ENCODE measurements at places on chromosomes 12 and 14.

DNA sequence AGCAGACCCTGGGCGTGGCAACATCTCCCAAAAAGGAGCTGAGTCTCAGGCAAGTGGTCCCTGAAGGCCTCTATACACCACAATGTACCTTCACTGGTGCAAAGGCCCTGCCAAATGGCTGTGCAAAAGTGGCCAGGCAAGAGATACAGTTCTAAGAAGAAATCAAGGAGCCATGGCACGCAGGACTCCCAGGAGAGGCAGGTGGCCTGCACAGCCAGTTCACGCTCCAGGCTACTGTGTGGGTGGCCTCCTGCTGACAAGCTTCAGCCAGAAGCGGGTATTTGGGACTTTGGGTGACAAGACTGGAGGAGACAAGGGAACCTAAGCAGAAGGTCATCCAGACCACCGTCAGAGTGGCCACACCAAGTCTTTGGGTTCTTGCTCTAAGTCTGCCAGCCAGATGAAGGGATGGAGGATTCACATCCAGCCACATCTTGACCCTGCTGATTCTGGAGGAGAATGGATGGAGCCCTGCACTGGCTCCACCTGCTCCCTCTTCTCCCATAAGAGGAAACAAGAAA is 20.5 kb upstream of the ZFP36L1 start:
- DNase-seq = no peak

DNA sequence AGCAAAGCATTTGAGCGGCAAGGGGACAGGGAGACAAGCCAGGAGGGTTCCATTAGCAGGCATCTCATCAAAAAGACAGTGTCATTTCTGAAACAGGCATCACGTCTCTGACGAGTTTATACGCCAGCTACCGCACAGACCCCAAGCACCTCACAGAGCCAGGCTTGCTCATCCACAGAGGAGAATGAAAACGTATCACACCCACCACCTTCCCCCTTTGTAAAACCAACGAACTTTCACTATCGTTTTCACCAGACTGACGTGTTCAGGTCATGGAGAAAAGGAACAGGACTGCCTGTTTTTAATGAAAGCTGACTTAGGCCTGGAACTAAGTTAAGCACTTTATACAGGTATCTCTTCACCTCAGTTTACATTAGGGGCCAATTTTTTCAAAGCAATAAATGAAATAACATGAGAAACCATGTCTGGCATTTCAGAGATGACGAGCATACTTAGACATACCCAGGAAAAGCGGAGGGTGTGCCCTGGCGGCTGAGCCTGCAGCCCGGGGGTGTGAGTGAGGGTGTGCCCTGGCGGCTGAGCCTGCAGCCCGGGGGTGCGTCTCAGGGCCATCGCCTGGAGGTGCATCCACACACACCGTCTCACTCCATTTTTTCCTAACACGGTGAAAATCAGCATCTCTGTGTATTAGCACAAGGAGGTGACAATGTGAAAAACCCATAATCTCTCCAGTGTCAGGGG is 41.9 kb downstream of the STX2 start:
- DNase-seq = peak; percentile 59

DNA sequence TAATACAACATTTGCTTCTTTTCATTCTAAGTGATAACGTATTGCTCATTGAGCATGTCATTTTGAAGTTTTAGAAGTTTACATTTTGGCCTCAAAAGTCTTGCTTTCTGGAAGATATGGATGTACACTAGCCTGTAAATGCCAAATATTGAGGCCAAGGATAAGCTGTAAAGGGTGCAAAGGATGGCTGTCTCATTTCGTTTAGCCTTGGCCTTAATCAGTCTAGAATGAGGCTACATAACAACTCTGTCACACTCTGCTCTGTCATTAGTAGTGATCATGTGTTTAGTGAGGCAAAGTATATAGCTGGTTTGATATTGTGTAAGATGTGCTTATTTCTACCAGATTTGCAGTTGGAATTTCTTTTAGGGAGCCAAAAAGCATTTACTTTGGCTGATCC is 344.5 kb downstream of the TMTC2 start:
- DNase-seq = no peak

DNA sequence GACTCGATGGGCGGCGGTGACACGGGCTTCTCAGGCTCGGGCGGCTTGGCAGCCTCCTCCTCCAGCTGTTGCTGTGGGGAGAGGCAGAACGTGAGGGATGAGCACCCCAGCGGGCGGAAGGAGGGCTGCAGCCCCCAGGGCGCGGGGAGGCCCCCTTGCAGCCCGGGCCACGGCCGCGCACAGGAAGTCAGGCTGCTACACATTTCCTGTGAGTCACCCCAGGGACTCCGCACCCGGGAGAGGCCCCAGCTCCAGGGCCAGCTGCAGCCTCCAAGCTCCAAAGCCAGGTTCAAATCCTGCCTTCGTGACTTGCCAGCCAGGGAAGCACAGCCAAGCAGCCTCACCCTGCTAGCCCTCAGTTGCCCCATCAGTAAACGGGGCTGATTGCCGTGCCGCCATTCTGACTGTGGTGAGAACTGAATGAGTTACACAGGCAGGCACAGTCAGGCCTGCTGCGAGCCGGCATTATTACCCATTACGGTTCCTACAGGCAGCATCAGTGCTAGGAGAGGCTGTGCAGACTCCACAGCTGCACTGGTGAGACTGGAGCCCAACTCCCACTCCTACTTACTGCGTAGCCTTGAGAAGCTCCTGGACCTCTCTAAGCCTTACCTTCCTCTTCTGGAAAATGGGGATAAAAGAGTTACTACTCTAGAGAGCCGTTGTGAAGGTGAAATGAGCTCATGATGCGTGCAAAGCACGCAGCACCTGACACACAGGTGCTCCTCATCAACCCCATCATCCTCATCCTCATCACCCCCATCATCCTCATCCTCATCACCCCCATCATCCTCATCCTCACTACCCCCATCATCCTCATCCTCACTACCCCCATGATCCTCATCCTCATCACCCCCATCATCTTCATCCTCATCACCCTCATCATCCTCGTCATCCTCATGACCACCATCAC is 100.9 kb downstream of the NCOR2 start:
- DNase-seq = peak; percentile 91

DNA sequence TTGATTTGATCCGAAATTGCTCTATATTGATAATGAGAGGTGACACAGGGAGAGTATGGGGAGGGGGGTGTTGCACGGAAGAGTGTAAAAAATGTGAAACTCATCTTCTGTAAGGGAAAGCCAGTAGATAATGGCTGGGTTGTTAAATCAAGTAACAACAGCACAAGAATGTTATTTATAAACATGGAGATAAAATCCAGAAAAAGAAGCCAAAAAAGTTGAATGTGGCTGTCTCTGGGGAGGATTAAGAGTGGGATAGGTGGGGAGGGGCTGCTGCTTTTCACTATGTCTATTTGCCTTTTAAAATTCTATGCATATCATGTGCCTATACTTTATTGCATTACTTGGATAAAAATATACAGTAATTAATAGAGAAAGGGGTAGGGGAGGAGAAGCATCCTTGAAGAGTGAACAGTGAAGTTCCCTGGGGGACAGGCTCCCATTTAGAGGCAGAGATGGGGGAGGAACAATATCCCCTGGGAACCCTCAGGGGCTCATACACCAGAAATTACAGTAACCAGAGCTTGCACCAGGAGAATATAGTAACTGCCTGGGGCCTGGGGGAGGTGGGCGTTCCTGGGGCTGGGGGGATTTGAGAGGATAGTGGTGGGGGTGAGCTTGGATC is 39.2 kb upstream of the ANKRD9 start:
- DNase-seq = no peak

DNA sequence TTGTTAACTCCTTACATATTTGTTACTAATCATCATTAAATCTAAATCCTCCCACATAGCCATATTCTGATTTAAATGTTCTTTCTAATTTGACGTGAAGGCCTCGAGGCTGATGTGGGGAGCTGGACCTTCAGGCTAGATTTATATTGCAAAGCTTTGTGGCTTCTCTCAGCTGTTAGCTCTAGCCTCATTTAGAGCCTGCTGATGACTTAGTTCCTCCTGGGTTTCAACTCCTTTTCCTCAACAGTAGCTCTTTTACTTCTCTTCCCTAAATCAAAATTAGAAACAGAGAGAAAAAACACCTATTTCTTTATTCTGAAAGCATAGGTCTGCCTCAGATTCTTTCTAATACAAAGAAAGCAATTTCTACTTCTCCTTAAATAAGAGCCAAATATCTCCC is 477.5 kb upstream of the CCDC196 start:
- no peak for DNase-seq

GRCh38 chr12:120368789-120369602 is at the start of gene MSI1:
Gene MSI1, minus strand, starts transcription at chr12:120369164. Its CDS starts 73 bp downstream, at chr12:120369091.
- DNase-seq = no peak

DNA sequence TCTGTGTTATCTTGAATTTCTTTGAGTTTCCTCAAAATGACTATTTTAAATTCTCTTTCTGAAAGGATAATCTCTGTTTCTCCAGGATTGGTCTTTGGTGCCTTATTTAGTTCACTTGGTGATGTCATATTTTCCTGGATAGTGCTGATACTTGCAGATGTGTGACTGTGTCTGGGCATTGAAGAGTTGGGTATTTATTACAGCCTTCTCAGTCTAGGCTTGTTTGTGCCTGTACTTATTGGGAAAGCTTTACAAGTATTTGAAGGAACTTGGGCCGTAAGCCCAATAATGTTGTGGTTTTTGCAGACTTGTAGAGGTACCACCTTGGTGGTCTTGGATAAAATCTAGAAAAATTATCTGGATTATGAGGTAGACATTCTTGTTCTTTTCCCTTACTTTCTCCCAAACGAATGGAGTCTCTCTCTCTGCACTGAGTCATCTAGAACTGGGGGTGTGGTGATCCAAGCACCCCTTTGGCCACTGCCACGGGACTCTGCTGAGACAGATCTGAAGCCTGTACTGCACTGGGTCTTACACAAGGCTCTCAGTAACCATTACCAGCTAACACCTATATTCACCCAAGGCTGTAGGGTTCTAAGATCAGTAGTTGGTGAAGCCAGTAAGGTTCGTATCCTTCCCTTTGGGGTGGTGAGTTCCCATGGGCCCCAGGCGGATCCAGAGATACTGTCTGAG is 703.7 kb upstream of the MGAT4C start:
- no peak for DNase-seq

- DNase-seq = no peak
Observed at GRCh38 chr12:63276537-63277365, 125.8 kb upstream of the AVPR1A start.

GRCh38 chr12:71440763-71441748 is 1.5 kb downstream of the LGR5 start:
- DNase-seq = no peak

DNA sequence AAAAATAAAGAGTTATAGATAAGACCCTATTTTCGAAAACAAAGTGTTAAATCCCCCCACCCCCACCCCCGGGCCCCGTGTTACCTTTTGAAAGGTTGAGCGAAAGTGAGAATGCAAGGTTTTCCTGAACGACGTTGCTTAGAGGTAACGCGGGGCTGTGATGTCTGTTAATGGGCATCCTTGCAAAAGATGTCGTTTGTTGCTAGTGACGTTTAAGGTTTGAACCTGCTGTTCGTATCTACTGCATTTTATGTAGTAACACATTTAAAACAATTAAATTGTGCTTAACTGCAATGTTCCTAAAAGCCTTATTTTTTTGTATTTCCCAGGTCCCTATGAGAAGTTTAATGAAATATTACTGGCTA is 1.2 kb downstream of the CPSF6 start:
- DNase-seq = peak; percentile 17

GRCh38 chr12:110913119-110914056 is 7.0 kb downstream of the MYL2 start:
- DNase-seq = no peak

DNA sequence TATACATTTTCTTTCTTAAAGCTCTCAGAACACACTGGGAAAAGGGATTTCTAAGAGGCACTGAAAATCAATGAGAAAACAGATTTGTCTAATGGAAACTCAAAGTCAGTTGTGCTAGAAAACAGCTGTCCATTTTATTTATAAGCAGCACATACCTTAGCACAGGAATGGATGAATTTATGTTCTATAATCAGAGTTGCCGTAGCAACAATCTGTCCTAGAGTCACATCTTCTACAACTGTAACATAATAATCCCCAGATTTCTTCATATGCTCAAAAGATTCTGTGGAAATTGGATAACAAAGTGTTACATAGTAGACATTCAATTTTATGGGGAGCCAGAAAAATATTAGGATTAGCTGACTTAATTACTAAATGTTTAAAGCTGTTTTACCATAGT is 9.8 kb downstream of the GNPNAT1 start:
- DNase-seq = no peak

- DNase-seq = no peak
Observed at GRCh38 chr14:44029933-44030332, 477.1 kb downstream of the FSCB start.

GRCh38 chr12:6047249-6048237 is 76.9 kb downstream of the VWF start:
- DNase-seq = no peak

DNA sequence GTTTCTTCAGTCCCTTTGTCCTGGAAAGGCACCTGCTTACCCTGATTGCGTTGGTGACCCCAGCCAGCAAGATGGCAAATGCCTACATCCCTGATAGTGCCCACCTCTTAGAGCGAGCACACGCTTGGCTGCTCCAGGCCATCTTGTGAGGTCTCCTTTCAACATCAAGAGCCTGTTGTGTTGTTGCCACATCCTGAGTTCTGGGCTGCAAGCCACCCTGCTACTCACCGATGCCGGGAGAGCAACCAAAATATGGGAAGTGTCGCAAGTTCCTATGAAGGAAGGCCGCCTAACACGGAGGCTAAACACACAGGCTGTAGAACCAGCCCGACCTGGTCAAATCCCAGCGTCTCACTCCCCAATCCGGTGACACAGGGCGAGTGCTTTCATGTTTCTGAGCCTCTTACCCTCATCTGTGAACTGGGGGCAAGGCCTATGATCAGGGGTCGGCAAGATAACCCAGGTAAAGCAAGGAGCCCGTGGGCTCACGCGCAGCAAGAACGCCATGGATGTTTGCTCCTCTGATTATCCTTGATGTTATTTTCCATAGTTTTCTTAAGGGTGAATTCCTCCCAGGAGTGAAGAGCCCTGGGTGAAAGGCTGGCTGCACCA is 98.4 kb downstream of the LGMN start:
- no peak for DNase-seq

DNA sequence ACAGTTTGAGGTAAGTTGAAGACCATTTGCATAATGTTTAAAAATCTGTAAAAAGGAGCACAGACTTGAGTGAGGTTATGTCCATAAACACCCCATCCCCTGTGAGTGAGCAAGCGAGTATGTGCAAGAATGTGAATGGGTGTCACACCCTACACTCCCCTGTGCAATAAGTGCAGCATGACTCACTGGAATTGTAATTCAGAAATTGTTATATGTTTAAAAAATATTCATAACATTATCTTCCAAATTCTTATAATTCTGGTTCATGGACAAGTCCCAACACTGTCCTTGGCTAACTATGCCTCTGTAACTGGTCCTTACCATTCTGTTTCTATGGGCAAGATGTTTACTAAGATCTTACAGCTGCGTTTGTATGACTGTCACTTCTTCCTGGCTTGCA is 207.8 kb upstream of the FAR2 start:
- DNase-seq = no peak

Measured in CD4-positive, alpha-beta T cell treated with Interleukin-15 for 4 hours (primary cell).